Testis (tissue), 5 donors: ENCODE measurements at places on chromosomes 1 and 21.

GRCh38 chr1:242534753-242535152 is 10.3 kb upstream of the PLD5 start:
- DNase-seq = no peak

GRCh38 chr1:96361271-96361856 is 360.2 kb upstream of the PTBP2 start:
- no peak for DNase-seq

DNA sequence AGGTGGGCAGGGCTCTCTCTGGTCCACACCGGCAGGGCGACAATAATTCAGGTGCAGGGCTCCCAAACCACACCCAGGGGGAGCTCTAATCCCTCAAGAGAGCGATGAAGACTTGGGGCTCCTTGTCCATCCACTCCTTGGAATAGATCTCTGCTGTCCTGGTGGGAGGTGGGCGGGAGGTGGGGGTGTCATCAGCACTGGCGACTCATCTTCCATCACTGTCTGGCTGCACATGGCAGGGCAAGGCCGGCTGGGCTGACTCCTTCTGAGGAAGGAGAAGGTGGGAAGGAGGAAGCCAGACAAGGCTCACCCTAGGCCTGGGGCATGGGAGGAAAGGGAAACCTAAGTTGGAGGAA is 29.3 kb downstream of the TNNT2 start:
- DNase-seq = peak; percentile 19

GRCh38 chr1:51666478-51666877 is 49.6 kb downstream of the OSBPL9 start:
- no peak for DNase-seq

- DNase-seq = no peak
Observed at GRCh38 chr1:5501206-5501930, 490.9 kb downstream of the NPHP4 start.

DNA sequence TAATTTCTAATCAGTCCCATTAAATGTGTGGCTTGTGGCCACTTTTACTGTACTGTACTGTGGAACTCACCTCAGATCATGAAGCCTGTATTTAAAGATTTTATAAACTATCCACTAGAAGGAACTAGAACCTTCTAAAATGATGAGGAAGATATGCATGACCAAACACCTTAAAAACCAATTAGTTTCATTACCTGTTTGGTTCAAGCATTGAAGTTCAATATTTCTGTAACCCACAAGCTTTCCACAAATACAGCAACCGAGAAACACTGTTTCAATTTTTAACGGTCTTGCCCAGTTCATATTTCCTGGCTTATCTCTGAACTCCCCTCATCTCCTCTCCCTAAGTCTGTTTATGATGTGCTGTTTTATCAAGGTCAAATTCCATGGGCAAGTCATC is 264.3 kb upstream of the PLD5 start:
- DNase-seq = no peak

- no peak for DNase-seq
Observed at GRCh38 chr1:33321178-33321577, 280 bp upstream of the A3GALT2 start.
